Epithelial cell of proximal tubule (primary cell): ENCODE measurements at places on chromosomes 5 and 9.
A peak's percentile ranks its signal among the peaks of the same experiment; 100 is the strongest.

- peak; percentile 42 for DNase-seq
Measured at GRCh38 chr9:84139296-84140070, 158.9 kb downstream of the RMI1 start.

GRCh38 chr9:129569502-129570449 lies 51.1 kb downstream of the C9orf50 start:
- DNase-seq: no peak

GRCh38 chr5:35202319-35203111 lies 27.8 kb downstream of the PRLR start:
- no peak for DNase-seq

- no peak for DNase-seq
Measured at GRCh38 chr5:14185326-14186058, 42.4 kb downstream of the TRIO start.
